Activated CD4-positive, CD25-positive, alpha-beta regulatory T cell (primary cell): ENCODE measurements at places on chromosomes 5 and 9.

DNA sequence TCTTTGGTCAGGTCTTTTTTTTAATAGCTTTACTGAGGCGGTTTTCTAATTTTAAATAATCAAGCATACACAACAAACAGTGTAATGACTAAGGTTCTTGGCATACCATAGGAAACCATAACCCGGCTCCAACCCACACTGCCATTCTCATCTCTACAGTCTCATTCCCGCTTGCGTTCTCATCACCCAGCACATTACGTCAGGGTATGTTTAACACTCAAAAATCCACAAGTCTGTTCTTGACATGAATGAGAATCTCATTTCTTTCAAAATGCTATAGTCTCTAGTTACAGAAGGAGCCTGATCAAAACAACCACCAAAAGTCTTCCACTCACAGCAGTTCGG lies 505 bp downstream of the C5orf34 start:
- peak; percentile 20 for DNase-seq

DNA sequence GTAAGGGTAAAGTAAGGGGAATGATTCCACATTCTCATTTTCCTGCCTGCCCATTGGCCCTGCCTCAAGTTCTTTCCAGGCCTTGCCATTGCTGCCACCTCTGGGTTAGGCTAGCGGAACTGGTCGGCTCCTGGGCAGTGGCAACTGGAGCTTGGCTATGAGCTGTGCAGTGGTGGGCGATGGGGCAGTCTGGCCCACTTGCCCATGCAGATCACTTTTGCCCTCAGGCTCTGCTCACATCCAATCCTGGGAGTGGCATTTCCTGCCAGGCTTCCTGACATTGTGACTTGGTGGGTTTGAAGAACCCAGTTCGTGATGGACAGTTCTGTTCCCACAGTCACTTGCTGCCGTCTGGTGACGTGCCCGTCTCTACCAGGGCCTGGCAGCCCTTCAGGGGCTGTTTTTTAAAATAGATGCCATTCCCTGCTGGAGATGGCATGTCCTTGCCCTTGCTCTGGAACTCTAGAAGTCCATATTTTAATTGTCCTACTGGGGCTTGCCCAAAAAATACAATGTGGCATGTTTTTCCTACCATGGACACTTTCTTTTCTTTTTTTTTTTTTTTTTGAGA lies 86.1 kb downstream of the FGF18 start:
- DNase-seq = no peak

DNA sequence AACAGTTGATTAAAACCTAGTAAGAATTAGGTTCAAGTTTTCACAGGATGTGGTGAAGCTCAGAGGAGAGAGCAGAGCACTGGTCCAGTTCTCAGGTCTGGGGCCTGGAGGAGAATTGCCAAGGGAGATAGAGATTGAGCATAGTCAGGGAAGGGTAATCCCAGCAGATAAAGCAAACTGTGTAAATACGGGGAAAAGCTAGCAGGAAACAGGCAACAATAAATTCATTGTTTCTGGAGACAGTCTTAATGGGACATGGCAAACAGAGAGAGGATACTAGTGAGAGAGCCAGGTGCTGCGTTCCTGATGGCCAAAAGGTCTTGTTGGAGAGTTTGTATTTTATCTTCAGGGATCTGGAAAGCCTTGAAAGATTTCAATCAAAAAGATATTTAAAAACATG lies 333.0 kb downstream of the PDE4D start:
- DNase-seq = no peak

DNA sequence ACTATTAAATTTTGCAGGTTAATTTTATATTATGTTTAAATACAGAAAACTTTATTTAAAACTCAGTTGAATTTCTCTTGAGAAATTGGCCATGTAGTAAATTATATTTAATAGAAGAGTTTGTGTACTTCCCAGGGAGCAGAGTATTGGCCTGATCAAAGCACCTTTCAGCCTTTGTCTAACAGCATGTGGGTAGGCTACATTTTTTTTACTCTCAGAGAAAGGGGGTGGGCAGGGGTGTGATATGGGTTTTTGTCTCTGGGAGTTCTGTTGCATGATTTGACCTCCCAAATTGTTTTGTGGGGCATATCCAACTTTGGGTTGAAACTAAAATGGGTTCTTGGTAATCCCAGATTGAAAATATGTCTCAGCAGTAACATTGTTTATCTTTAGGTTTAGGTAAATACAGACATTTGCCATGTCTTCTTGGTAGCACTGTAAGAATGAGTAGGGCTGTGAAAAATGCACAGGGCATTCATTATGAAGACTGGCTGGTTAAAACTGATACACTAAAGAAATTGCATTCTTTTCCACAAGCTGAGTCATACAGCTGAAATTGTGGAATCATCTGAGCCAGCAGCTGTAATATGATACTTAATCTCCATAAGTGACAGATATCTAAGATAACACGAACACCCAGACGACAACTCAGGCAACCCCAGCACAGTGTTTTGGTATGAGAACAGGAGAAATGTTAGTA lies 75.4 kb upstream of the CDKN2B start:
- no peak for DNase-seq

DNA sequence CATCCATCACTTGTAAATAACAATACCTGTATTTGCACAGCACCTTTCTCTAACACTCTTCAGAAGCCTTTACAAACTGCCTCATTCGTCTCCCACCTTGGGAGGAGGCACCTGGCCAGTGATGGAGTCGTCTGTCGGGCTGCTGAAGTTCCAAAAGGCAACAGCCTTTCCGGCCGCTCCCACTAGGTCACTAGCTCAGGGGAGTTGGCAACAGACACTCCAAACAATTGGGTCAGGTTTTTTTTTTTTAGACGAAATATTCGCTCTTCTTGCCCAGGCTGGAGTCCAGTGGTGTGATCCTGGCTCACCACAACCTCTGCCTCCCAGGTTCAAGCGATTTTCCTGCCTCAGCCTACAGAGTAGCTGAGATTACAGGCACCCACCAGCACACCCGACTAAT lies 4.0 kb downstream of the DAP start:
- no peak for DNase-seq
